ENCODE measurements at places on chromosomes 12 and 14.

- DNase-seq: no peak
These were observed 21.0 kb downstream of the RTN1 start for GRCh38 chr14:59849411-59850130.

DNA sequence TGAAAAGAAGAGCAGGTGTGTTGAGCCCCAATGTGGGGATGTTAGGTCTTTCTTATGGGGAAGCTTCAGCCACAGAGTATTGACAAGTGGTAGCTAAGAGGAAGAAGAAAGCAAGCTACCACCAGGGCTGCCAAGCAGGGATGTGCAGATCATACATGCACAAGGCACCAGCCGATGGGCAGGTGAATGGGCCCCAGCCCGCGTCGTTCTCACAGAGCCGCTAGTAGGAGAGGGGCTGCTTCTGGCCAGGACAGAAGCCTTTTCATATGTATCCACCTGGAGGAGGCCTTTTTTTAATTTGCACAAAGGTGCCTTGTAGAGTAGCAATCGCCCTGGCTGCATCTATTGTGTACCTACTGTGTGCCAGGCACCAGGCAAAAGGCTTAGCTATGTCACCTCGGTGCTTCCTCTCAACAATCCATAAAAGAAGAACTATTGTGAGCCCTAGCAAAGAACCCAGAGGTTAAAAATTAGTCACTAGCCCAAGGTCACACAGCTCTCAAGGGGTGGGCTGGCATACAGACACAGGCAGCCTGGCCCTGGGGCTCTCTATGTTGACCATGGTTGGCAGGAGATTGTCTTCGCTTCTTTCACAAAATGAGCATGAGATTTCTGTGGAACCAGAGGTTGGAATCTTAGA lies 8.2 kb downstream of the NUAK1 start:
- no peak for DNase-seq

- no peak for DNase-seq
These were observed 299.3 kb upstream of the STXBP6 start for GRCh38 chr14:25349269-25349668.

DNA sequence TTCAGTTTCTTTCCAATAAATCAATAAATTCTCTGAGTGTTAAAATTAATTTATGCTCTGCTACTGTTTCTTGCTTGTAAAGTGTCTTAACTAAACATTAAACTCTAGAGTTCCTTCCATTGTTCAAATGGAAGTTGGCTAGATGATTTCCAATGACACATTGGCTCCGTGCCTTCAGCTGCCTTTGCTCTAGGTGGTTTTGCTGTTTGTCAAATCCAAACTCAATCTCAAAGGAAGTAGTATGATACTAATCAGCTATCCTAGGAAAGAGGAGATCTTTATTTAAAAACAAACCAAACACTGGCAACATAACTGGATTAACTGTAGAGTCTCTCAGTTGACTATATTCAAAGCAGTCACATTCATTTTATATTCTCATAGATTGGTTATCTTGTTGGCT lies 356.4 kb downstream of the FOXG1 start:
- no peak for DNase-seq

- no peak for DNase-seq
These were observed 30.8 kb downstream of the RIMBP2 start for GRCh38 chr12:130685250-130685787.

DNA sequence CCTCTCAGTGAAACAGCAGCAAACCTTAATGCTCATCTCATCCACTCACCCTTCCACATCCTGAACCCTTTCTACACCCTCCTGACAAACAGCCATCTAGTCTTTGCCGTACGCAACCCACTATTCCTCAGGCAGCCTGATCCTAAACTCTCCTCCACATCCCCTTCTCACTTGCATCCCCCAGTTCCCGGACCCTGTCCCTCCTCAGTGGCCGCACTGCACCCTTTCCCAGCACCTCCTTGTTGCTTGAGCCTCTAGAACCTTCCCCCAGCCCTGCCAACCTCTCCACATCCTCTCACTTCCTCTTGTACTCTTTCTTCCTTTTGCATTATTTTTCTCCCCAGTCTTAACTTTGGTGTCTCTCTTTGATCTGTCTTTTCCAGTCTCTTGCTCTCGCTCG lies 42.9 kb downstream of the IQSEC3 start:
- DNase-seq: no peak

DNA sequence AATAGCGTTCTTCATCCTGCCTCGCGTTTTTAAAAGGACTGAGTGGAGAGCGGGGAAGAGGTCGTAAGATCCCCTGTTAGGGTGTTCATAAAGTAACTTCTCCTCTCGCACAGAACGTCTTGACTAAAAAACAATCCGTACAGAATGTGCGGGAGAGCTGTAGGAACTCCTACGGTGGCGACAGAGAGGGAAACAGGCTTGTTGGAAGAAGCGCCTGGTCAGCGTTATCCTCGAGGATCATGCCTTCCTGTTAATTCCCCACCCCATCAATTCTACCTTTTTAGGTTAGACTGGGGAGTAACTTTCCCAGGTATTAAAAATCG lies 399 bp upstream of the WASHC4 start:
- peak; percentile 68 for DNase-seq

DNA sequence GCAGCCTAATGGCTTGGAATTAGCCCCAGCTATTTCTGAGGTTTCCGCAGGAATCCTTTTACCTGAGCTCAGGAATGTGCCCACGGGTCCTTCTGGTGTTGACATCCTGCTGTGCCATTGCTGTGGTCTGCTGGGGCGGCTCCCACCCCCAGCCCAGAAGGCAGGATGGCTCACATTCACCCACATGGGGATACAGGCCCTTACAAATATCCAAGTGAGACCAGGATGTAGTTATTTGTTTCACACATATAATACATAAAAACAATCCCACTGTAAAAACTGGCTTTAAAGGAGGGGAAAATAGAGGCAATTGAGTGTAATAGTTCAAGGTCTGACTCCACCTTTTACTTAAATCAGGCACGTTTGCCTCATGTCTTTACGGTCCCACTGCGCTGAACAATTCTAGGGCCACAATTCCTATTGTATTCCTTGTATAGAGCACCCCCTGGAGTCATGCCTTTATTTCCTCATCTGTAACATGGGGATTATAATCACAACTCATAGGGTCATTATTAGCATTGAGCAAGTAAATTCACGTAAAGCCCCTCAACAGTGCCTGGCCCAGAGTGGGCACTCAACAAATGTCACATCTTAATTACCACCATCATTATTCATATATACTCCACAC lies 57.2 kb upstream of the FICD start:
- no peak for DNase-seq

DNA sequence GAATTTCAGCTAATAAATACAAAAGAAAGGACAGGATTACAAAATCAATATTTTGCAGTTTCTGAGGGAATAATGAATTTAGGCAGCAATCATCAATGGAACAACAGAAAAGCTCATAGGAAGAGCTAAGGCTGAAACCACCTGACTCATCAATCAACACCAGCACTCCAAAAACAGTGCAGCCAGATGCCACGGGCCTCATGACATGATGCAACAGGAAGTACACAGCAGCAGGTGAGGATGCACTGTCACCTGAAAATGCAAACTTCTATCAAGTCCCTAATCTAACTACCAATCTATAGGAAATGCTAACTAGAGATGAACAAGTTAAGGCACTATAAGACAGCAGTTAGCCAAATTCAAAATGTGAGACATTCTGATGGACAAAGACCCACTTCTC lies 21.7 kb downstream of the GNS start:
- DNase-seq: no peak

DNA sequence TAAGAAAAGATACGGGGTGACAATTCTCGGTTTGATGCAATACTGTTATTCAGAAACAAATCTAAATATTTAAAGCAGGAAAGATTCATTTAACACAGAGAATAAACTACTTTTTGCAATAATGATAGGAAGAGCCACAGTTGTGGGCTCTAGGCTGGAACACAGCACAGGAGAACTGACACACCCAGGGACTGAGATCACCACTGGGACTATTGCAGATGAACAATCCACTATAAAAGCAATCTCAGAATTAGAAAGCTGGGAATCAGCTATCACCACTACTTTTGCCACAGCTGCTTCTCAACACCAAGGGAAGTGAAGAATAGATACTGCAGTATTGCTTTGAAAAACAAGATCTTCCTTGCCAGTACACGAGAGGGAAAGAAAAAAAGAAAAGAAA lies 4.1 kb upstream of the PIK3C2G start:
- DNase-seq: no peak

- no peak for DNase-seq
These were observed 33.8 kb upstream of the GALNT16 start for GRCh38 chr14:69226178-69226577.

GRCh38 chr14:90319634-90320541 lies 11.9 kb downstream of the NRDE2 start:
- DNase-seq: no peak

DNA sequence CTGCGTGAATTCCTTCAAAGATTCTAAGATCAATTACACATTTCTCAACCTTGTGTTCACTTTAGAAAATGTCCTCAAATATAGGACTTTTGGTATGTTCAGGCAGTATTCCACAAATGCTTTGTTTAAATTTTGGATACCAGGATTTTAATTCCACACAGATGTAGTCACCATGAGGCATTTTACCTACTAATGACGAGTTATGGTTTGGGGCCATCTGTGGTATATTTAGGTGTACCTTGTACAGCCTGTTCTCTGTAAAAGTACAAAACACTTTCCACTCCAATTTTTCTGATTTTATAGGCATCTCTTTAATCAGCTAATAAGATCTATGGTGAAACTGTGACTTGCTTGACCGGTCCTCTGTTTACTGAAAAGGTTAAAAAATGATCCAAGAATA lies 275.7 kb upstream of the PRICKLE1 start:
- DNase-seq: no peak

DNA sequence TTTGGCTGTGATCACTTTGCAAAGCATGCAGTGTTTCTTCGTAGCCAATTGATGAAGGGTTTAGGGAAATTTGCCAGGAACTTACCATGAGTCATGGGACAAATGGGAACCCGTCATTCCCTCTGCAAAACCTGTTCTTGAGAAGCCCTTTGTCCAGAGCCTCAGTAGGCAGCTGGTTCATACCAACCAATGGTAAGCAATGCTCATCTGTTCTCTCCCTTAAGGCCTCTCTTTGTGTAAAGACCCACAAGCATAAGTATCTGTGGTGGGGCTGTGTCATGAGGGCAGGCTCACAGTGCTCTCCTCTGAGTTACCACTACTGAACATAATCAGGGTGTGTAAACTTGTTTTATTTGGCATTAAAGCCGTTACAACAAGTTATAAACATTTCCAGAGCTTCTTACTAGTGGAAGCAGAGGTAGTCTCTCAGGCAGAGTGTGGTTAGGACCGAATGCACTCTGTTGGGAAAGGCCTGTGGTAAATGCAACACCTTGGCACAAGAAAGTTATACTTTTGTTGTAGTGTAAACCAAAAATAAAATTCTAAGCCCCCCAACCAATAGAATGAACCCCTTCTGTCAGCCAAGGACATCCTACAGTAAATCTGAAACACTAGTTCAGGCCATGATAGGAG lies 119.8 kb downstream of the SINHCAF start:
- DNase-seq: peak; percentile 97

DNA sequence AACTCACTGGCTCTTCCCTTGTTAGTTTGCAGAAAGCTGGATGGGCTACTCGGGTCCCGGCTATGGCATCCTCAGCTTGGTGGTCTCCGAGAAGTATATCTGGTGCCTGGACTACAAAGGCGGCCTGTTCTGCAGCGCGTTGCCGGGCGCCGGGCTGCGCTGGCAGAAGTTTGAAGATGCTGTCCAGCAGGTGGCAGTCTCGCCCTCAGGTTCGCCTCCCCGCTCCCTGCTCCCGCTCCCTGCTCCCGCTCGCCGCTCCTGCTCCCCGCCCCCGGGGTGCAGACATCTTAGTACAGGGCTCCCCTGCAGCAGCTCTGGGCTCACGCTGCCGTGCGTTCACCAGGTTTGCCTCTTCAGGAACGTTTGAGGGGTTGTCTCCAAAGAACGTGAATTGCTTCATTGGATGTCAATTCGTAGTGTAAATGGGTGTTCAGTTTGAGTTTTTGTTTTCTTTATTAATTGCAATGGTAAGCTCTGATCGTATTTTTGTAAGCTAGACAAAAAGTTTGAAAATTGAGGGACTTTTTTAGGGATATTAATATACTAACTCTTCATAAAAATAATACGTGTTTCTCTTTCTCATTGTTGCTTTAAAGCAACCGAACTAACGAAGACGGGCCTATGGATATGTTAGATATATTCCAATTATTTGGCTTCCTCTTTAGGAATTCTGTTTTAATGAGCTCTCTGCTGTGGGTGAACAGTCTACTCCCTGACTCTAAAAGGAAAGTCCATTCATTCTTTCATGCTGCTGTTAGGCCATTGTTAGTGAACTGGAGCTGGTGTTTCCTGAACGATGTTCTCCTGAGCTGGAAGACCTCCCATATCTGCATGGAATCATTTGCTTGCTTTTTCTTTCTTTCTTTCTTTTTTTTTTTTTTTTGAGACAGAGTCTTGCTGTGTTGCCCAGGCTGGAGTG lies 71.3 kb downstream of the ANKRD9 start:
- peak; percentile 83 for DNase-seq

DNA sequence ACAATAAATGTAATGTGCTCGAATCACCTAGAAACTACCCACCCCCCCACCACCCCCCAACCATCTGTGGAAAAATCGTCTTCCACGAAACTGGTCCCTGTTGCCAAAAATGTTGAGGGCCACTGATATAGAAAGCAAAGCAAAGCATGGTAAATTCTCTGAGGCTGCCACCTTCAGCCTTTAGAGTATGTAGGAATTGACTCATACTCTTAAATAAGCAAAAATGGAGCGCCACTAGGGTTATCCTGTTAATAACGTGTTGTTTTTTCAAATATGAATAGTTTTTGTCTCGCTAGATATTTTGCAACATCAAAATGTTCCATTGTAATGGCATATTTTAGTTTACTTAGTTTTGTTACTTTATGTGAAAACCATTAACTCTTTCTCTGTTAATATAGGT lies 18.2 kb downstream of the DYNC1H1 start:
- DNase-seq: no peak

GRCh38 chr14:60506462-60506984 lies 2.4 kb upstream of the SIX6 start:
- DNase-seq: no peak

GRCh38 chr12:56518570-56518969 lies 3.0 kb upstream of the RBMS2 start:
- no peak for DNase-seq
